ENCODE measurements at places on chromosomes 16 and 17. TPM values are rescaled to one million over a fixed set of nuclear protein-coding genes. Genes with fewer than 3 reads are reported as not detected.

- peak; percentile 46 for DNase-seq
Observed at GRCh38 chr16:27690608-27691007, 140.7 kb downstream of the KATNIP start.

The PTX4 gene
- not detected for total RNA-seq

DNA sequence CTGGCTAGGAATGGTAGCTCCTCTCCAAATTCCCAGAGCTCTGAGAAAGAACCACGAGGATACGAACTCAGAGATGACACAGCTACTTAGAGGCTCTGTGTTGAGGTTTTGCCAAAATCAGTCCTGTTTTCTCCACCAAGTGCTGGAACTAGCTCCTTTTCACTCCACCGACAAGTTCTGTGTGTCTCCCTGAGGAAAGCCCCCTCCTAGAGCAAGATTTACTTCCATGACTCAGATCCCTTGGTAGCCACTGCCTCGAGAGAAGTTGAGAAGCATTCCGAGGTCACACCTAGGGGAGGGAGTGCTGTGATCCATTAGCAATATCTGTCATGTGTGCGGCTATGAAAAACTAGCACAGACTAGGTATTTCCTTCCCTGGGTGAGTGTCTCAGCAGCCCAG, 30.6 kb downstream of the IL21R start:
- DNase-seq = peak; percentile 16

- DNase-seq = no peak
Observed at GRCh38 chr16:57873218-57873617, 70.9 kb upstream of the KIFC3 start.

GRCh38 chr16:54216268-54216667, 70.3 kb downstream of the IRX3 start:
- no peak for DNase-seq

DNA sequence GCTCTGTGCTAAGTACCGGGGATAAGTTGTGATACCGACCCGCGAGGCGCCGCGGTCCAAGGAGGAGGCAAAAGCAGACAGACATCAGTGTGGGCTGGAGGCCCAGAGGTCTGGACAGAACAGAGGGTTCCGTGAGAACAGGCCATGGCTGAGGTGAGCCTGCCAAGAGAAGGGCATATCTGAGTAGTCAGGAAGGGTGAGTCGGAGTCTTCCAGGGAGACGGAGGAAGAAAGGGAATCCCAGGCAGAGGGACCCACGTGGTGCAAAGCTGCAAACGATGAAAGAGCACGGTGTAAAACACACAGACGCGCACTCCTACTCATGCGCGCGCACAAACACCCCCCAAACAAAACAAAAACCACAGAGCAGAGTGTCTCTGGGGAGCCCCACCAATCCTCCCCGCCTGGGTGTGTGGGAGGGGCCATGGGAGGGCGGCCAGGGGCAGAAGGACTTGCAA, 18.1 kb downstream of the RHBDL3 start:
- no peak for DNase-seq

DNA sequence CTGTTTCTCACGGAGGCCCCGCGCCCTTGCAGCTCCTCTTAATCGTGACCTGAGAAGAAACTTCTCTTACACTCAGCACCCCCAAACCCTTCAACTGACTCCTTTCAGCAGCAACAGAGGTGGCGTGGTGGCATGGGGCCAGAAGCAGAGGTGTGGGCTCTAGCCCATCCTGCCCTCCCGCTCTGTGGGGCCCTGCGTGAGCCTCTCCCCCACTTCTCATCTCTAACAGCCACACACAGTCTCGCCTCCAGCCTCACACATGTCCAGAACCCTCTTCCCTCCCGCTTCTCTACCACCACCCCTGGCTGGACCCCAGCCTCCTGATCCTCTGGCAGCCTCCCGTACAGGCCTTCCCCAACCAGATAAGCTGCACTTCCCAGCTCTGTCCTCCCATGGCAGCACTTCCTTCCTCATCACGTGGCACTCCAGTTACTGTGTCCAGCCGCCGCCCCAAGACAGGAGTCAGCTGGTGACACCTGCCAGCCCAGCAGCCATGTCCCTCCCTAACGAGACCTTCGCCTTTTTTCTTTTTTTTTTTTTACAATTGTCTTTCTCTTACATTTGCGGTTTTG, 30.5 kb downstream of the NSMCE1 start:
- no peak for DNase-seq

DNA sequence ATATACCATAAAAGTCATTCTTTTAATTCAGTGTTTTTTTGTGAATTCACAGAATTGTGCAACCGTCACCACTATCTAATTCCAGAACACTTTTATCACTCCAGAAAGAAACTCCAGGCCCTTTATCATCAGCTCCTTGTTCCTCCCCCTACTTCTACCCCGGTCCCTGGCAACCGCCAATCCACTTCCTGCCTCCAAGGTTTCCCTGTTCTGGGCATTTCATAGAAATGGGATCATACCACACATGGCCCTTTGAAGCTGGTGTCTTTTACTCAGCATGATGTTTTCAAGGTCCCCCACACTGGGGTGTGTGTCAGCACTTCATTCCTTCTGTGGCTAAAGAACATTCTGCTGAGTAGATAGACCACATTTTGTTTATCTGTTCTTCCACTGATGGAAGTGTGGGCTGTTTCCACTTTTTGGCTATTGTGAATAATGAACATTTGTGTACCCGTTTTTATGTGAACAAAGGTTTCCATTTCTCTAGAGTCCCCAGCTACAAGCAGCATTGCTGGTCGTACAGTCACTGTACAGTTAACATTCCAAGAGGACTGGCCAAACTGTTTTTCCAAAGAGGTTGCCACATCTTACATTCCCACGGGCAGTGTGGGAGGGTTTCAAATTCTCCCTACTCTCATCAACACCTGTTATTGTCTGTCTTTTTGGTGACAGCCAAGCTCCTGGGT, 75.8 kb upstream of the ZNF469 start:
- DNase-seq = no peak

DNA sequence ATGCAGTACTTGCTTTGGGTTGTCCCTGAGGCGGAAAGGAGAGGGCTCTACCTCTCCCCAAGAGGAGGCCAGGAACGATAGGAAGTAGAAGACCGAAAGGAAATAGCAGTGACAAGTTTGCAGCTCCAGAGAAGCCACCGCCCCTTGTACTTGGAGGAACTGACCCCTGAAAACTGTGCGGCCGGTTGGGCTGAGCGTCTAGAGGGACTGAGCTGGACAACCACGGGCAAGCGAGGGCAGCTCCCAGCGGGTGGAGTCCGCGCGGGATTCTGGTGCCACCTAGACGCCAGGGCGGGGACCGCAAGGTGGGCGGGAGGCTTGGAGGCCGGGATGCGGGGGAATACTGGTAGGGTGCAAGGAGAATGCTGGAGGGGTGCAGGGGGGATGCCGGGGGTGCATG, 1.3 kb upstream of the SLC6A4 start:
- DNase-seq = no peak

DNA sequence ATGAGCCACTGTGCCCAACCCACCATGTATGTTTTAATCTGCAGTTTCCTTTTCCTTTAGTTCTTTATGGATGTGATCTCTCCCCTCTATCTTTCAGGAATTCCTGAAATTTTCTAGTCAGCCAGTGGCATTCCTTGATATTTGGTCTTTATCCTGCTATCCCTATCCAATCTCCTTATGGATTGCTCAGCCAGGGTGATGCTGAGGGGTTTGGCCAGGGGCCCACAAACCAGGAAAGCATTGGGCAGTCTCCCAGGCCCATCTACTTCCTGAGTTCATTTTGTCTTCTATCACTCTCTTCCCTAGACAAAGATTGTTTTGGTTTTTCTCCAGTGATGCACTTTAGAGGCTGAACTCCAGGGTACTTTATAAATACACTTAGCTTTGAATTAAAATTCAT, 115.9 kb downstream of the KATNIP start:
- DNase-seq = no peak

The TMEM92 gene
- not detected for total RNA-seq

- DNase-seq = no peak
Observed at GRCh38 chr17:12789075-12789480, 220 bp upstream of the ARHGAP44 start.

DNA sequence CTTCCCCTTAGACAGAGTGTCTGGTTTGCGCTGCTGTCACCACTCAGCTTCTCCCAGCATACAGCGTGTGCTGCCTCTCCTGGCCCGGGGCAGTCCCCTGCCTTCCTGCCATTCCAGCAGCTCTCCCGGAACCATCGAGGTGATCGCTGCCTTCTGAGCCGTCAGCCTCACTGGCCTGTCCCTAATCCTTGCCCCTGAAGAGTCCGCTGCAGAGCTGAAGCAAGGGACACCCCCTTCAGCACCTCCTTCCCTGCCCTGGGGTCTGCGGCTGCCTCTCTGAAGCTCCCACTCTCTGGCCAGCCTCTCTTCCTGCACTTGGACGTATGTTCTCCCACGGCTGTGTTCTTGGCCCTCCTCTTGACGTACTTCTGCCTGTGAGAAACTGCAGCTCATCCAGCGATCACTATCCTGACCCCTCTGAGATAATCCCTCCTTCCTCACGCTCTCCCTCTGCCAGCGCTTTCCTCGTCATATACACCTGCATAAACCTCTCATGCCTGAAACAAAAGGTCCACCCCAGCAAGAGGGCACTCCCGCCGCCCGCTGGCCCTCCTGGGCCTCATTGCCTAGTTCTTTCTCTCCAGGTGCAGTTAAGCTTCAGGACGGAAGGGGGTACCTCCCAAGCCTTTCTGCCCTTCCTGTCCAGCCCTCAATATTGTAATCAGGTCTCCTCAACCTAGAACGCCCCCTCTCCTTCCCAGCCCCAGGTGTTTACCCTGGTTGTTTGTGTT, 220.6 kb upstream of the CHMP6 start:
- DNase-seq = no peak

The RUNDC3A gene
- 0.50 TPM for total RNA-seq

- no peak for DNase-seq
Observed at GRCh38 chr16:88341551-88342290, 41.0 kb upstream of the ZNF469 start.

- DNase-seq = no peak
Observed at GRCh38 chr16:88817785-88818574, 6.3 kb upstream of the APRT start.

DNA sequence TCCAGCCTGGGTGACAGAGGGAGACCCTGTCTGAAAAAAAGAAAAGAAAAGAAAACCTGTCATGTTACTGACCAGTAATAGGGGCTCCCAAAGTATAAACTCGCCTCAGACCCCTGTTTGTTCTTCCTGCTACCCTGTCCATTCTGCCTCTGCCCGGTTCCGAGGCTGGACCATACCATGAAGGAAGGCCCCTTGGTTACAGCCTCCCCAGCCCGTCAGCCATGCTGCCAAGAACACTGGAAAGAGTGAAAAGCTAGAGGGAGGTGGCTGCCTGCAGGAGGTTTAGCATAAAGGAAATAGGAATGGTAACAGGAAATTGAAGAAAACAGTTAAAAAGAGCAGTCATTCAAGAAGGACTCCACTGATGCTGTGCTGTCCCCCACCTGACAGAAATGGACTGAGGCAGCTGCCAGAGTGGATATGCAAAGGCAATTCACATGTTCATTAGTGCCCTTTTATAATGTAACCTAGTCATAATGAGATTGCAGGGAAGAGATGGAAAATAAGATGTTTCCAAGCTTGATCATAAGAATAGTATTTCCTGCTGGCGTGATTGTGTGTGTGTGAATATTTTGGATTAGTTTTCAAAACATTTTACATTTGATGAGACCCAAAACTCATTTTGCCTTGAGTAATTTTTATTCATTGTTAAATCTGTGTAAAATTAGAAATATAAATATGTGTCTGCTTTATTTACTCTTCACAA, 102.6 kb downstream of the GOSR1 start:
- DNase-seq = no peak

DNA sequence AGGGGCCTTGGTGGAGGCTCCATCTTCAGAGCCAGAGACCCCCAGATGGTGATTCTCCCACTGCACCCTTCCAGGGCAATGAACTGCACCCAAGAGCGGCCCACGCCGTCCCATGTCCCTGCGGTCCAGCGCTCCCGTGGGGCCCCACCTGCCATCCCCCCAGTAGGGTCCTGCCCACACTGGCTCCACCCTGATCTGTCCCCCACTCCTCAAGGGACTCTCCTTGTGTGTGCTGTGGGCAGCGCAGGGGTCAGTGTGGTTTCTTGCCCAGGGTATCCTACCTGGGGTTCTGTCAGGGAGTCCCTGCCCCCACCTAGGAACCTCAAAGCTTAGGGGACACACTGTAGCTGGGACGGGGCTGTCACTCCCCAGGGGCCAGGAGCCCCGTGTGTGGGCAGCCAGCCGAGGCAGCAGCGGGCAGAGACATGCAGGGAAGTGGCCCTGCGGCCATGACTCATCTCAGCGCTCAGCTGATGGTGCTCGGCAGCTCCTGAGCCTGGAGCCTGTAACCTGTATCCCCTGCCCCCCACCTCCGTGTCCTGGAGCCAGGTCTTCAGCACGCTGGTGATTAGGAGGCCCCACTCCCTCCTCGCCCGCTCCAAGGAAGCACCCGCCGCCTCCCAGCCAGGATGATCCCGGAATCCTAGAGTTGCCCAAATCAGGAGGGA, 35.7 kb upstream of the SSTR5 start:
- no peak for DNase-seq

DNA sequence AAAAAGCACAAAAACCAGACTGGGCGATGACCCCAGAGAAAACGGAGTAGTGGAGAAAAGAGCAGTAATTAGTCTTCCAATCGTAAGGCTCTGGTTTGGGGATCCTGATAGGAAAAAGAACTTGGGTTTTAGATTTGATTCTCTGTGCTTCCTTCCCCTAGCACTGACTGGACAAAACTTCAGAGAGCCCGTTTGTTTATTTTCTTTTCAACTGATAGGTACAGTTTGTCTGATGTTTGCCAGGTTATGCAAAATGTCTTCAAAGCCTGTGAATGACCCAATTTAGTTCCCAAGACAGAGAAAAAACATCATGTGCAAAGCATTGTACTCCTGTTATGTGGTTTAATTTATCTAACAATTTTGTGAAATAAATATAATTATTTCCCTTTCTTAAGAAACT, 151.1 kb upstream of the COX10 start:
- no peak for DNase-seq

The PRCD gene
- total RNA-seq = 0.78 TPM

- no peak for DNase-seq
Observed at GRCh38 chr16:22397464-22397863, 23.0 kb upstream of the CDR2 start.

GRCh38 chr17:51869387-51869786, 289.1 kb downstream of the CA10 start:
- DNase-seq = no peak

DNA sequence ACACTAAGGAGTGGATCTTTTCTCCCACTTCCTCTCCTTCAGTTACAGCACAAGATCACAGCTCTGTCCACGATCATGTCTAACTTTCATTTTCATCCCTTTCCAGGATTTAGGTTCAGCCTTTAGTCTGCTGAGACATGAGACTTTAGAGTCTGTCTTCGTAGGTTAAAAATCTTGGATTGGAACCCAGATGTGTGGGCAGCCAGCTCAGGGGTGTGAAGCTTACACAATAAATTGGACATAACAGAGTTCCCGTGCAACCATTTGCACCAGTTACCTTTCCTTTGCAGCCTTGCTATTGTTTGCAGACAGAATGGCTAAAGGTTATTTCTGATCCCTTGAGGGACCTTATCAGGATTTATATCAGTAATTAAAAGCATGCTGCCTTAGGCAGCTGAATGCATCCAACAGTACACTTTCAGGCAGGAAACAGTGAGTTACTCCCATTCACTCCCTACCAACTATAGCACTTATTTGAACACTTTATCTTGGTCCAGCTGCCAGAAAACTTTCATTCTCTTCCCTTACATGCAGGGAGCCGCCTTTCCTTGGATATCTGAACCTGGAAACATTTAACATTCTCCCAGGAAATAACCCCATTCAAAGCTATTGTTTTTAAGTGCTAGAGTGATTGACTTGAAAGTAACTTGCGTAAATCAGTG, 87.3 kb downstream of the TMEM100 start:
- DNase-seq = no peak

GRCh38 chr16:90015586-90016338, 3.5 kb downstream of the DBNDD1 start:
- DNase-seq = no peak

GRCh38 chr17:78278139-78278741, 46.8 kb downstream of the TMEM235 start:
- DNase-seq = no peak

Measured in activated naive CD8-positive, alpha-beta T cell treated with anti-CD3 and anti-CD28 coated beads, Interleukin-2, amount 10 ng/mL, durations not matched to agents 7 days and 5 days (primary cell).